ENCODE measurements at places on chromosomes 11 and 22.

GRCh38 chr11:13672576-13673210, 4.2 kb downstream of the FAR1 start:
- no peak for DNase-seq

DNA sequence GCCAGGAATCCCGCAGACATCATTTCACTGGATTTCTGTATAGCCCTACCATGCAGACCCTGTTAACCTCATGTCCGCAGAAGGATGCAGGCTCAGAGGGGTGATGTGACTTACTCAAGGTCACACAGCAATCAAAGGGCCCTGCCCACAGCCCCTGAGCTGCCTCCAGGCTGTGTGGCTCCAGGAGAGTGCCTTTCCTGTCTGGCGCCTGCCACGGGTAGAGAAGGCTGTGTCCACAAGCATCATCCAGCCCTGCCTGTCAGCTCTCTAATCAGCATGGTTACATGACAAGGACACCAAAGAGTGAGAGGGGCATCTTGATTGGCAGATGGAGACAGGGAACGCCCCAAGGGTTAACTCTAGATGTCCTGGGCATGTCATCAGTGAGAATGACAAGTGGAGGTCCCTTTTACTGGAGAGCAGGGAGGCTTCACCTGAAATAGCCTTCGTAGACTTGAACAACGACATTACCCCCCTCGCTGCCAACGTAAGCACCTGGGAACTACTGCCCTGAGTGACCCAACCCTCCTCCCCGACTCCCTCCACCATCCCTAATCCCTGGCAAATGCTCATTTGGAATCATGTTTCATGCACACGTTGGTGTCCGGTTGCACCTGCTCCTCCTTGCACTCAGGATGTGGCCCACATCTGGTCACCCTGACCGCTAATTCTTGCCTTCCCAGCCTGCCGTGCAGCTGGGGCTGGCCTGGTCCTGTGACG, 6.9 kb downstream of the FGF19 start:
- DNase-seq = no peak

GRCh38 chr11:76147106-76147740, 59.1 kb downstream of the WNT11 start:
- no peak for DNase-seq

DNA sequence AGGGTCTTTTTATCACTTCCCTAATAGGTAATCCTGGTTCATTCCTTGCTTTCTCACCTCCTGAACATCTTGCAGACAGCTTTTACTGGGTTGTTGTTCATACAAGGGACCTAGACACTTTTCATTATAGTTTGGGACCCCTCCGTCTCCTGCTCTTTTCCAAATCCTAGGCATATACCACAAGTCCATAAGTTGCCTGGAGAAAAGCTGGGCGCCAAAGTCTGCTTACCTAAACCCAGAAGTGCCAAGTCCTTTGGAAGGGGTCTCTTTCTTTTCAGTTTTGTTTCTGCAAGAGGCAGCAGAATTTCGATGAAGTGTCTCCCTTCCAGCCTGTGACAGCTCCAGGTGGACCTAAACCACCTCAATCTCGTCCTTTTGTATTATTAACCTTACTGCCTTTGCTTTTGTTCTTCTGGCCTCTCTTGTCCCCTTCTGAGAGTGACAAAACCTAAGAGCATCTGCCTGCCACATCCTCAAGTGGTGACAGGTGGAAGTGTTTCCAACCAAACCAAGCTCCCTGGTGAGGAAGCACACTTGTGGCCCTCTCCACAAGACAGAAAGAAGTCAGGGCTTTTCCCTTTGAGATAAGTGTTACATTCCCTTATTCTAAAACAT, 19.5 kb upstream of the P2RY6 start:
- no peak for DNase-seq

DNA sequence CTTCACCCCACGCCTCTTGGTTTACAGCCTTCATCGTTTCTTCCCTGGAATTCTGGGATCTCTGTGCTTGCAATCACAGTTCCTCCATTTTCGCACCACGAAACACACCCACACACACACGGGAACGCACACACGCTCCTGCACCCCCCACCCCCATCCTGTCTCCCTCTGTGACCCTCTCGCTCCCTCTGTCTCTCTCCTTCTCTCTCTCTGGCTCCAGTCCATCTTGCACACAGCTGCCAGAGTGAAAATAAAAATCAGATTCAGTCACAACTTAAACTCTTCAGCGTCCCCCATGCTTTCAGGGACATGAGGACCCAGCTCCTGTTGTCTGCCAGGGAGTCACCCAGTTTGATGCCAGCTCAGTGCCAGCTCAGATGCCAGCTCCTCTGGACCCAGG, 3.0 kb downstream of the GAL start:
- DNase-seq = no peak

- DNase-seq = no peak
Measured at GRCh38 chr11:86914865-86915519, 40.2 kb downstream of the FZD4 start.

GRCh38 chr11:133678191-133678590, 145.9 kb upstream of the OPCML start:
- DNase-seq = no peak

DNA sequence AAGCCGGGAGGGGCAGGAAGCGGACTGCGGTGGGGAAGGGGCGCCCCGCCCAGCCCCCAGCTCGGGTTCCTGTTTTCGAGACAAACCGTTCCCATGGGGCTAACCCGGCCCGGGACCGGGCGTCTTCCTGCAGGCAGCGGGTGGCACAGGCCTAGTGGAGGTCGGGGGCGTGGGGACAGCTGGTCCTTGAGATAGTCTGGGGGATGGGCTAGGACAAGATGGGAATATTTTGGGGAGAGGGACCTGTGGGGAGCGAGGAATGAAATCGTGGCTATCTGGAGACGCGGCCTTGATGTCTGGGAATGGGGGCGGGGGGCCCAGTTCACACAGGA, 1.2 kb upstream of the RASGRP2 start:
- peak; percentile 72 for DNase-seq

DNA sequence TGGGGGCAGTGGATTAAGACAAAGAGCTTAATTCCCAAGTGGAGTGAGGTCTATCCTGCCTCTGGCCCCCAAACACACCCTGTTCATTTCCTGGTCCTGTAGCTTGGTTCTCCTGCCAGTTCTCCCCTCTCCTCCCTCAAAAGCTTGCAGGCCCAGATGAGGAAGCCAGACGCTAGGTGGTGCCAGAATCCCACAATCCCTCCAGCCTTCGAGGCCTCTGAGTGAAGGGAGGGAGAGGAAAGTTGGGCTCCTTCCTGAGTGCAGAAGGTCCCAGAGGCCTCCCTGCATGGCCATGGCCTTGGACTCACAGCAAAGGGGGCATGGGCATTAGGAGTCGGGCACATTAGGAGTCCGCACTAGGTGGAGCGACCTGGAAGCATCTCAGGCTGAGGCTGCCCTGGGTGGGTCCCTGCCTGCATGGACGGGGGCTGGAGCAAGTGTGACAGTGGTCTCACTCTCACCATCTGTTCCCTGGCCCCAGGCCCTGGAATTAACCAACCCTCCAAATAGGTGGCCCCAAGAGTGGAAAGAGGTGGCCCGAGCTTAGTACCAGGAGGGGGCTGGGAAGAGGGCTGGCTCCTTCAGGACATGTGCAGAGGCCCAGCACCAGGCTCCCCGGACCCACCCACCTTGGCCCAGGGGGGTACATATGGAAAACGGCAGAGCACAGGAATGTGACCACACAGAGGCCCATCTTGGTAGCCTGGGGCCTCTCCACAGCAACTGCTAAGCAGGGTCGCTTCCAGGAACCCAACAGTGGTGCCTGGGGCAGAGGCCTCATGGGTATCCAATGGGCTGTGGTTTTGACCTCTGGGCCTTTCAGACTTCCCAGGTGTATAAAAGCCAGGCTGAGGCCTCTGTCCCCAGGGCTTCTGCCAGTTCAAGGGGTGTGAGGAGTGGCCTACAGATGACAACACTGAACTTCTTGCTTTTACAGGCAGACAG, 5.2 kb downstream of the FXYD2 start:
- no peak for DNase-seq

- DNase-seq = no peak
Measured at GRCh38 chr11:59076876-59077571, 9.1 kb upstream of the GLYATL1B start.

DNA sequence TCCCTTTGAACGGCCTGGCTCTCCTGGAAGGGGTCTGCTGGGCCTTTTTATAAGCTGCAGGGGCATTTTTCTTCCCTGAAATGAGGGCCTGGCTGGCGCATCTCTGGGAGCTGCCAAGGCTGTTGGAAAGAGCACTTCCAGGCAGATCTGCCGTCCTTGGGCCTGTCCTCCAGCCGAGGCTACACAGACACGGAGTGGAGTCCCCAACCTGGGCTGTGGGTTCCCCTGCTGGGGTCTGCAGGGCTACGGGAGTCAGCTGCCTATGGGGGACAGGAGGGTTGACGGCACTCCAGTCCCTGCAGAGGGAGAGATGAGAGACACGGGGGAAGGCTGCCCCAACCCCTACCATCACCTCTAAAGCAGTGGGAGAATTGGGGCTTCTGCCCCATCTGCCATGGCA, 606.6 kb downstream of the TBC1D22A start:
- DNase-seq = no peak

DNA sequence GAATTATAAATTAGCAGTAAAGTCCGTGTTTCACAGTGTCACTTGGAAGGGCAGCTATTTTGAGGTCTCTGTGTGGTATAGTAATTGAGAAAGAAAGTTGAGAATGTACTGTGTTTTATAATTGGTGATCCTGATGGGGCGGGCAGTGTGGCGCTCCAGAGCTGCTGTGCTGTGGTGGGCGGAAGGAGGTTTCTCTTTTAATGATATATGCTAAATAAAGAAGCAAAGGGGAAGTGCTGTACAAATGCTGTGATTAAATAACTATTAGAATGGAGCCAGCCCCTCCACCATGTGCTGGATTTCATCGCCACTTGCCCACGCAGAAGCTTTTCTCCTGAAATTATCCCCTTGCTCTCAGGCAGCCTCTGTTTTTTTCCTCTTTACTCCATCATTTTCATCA, 24.6 kb downstream of the ATXN10 start:
- no peak for DNase-seq

GRCh38 chr11:1763796-1764661, at the start of gene CTSD:
Gene CTSD, minus strand, starts transcription at chr11:1763927. Its CDS starts 68 bp downstream, at chr11:1763859.
- peak; percentile 83 for DNase-seq

DNA sequence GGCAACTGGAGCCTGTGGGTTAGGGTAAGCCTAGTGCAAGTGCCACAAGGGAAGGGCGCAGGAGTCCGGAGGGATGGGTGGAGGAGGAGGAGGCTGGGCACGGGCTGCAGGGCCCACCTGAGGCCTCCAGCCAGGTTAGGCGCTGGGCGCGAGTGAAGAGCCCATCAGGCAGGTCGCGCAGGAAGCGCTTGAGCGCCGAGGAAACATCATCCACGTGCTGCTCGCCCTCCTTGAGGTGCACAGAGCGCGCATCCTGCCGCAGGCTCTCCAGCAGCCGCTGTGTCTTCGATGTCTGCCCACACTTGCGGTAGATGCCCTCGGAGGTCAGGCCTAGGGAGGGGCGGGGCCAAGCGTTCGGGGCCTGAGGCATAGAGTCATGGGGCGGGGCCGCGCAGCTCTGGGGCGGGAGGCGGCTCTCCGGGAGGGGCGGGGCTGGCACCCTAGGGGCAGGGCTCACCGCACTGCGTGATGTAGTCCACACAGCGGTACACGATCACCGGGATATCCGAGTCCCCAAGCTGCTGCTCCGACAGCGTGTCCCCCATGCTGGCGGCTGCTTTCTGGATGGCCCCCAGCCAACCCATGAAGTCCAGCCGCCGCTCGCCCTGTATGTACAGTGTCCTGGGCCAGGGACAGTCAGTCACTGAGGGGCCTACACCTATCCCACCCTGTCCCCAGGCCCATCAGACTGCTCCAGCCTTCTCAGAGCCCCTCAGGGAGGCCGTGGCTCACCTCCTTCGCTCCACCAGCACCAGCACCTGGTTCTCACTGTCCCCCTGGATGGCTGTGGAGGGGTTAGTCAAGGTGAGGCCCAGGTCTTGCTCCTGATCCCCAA, 22.9 kb upstream of the PDE2A start:
- no peak for DNase-seq

- no peak for DNase-seq
Measured at GRCh38 chr11:75541193-75542087, 15.7 kb upstream of the GDPD5 start.

GRCh38 chr11:113532697-113533424, 57.7 kb upstream of the DRD2 start:
- no peak for DNase-seq

- DNase-seq = no peak
Measured at GRCh38 chr11:115612046-115612730, 108.0 kb upstream of the CADM1 start.

GRCh38 chr11:2672553-2673249, 27.1 kb downstream of the KCNQ1OT1 start:
- DNase-seq = no peak

DNA sequence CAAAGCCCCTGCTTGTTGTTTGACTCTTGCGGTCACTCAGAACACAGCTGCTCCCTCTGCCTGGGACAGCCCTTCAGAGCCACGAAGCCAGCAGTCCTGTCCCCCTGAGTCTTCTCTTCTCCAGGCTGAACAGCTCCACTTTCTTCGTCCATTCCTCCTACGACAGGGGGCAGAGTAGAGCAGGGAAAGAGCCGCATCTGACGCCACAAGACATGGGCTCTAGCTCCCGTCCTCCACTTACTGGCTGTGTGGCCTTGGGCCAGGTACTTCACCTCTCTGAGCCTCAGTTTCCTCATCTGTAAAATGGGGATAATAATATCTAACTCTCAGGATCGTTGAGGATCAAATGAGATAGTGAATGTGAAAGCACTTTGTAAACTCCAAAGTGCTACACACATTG, 29.9 kb downstream of the CHRDL2 start:
- DNase-seq = no peak

- no peak for DNase-seq
Measured at GRCh38 chr11:115760461-115761320, 256.5 kb upstream of the CADM1 start.

- DNase-seq = no peak
Measured at GRCh38 chr11:60931917-60932316, 7.7 kb downstream of the TMEM132A start.

GRCh38 chr22:47724751-47725150, 962.3 kb downstream of the TBC1D22A start:
- DNase-seq = no peak

GRCh38 chr11:114225661-114226060, 70.5 kb upstream of the NNMT start:
- DNase-seq = no peak
